ENCODE measurements at places on chromosomes 5 and 9.

GRCh38 chr5:144156767-144157171, 13.7 kb downstream of the YIPF5 start:
- DNase-seq, result no peak

DNA sequence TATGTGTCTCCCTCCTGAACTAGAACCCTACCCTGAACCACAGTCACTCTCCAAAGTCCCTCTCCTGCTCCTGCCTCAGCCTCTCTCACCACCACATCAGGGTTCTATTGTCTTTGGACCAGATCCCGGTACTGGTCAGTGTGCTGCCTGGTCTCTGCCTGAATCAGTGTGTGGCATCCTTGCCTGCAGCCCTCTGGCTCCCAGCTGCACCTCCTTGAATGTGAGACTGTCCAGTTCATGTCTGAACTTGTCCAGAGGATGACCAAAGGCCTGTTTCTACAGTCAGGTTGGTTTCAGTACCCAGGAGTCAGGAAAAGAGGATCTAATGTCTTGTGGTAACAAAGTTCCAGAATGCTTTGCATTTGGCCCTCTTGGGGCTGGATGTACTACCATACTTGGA, 76.8 kb upstream of the RANBP3L start:
- DNase-seq, result no peak

GRCh38 chr5:40464511-40464910, 215.2 kb upstream of the PTGER4 start:
- DNase-seq, result no peak

- DNase-seq, result no peak
Measured at GRCh38 chr5:60765019-60765709, 65.2 kb upstream of the DEPDC1B start.
